ENCODE measurements at places on chromosomes 13 and 19. TPM values are rescaled to one million over a fixed set of nuclear protein-coding genes. Genes with fewer than 3 reads are reported as not detected.

- no peak for DNase-seq
Observed at GRCh38 chr13:102212729-102213128, 189.1 kb downstream of the FGF14 start.

DNA sequence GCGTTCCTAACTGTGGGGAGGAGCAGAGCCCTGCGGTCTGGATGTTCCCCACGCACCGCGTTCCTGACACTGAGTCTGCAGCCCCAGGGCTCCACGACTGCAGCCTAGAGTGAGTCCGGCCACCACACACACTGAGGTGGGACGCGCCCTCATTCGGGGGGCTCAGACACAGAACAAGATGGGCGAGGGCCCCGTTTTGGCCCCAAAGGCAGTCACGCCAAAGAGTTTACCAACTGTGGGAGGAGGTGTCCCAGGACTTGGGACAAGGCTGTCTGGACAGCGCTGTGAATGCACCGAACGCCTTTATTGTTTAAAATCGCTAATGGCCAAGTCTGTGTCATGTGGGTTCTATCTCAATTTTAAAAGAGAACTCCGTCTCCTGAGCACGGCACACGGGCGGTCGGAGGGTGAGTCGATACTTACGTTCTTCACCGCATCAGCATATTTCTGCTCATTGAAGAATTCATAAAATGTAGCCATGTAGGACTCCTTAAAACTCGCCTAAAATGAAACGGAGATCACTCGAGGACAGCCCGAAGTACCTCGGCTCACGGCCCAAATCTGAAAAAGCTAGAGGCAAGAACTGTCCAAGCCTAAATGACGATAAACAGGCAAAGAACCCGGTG, 35.2 kb upstream of the C13orf46 start:
- DNase-seq, result no peak

DNA sequence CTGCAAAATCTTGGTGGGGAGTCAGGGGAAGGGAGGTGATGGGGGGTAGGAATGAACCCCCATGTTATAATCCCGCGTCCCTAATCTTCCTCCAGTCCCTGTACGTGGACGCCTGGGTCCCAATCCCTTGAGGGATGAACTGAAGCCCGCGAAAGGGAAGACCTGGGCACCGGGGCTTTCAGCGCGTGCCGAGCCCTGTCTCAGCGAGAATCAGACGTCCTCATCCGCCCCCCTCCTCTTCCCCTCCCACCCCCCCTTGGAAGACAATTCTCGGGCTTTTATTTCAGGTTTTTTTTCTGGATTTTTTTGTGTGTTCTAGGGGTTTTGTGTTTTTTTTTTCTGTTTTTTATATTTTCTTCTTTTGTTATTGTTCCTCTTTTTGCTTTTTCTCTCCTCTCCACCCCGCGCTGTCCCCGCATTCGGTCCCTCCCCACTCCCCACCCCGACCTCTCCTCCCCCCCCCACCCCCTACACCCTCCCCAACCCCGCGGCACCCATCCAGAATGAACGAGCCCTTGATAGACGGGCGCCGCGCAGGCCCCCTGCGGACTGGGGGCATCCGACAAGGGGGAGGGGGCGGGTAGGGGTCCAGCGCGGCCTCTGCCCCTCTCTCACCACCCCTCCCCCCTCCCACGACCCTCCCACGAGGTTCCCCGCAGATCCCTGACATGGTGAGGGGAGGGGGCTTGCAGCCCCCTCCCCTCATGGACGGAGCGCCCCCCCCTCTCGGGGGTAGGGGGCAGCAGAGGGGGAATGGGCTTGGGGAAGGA, 10.3 kb downstream of the C19orf81 start:
- DNase-seq, result no peak

The SIGLEC7 gene
- polyA plus RNA-seq, result 0.27 TPM

The CD79A gene
- polyA plus RNA-seq, result 1.7 TPM
